ENCODE measurements at places on chromosomes 2 and 18.

DNA sequence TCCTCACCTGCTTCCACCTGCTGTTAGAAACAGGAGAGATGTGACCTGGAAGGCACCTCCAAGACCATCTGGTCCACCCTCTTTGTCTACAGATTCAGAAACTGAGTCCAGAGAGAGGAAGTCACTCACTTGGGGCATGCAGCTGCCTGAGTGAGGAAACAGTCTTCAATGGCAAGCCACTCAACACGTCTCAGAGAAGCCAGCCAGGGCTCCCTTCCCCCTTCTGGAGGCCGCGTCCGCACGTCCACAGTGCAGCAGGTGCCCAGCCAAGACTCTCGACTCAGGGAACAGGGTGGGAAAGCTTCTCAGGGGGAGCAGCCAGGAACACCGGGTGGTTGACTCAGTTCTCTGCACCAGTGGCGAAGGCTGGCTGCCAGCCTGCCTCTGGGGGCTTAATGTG is 201.7 kb downstream of the BCL11A start:
- DNase-seq = no peak

DNA sequence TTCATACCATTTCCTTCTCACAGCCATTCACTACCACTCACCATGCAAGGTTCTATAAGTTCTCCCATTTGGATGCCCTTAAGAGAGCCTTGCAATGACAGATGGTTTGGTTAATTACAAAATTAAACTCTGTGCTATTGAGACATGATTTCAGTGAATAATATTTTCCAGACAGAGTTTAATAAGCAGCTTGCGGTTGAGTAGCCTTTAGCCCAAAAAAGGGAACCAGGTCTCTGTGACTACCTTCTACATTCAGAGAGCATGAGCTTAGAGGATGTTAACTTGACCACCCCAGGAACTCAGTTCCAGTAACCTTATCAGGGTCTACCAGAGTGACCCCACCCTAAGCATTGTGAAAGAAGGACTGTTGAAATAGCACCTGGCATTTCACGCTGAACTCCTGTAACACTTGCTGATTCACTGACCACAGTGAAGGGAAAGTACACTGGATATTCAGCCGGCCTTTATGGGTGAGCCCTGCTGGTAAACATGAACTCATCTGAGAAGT is 1173.1 kb upstream of the ZEB2 start:
- no peak for DNase-seq

GRCh38 chr2:61688369-61689334 is 150.5 kb upstream of the XPO1 start:
- DNase-seq = no peak

DNA sequence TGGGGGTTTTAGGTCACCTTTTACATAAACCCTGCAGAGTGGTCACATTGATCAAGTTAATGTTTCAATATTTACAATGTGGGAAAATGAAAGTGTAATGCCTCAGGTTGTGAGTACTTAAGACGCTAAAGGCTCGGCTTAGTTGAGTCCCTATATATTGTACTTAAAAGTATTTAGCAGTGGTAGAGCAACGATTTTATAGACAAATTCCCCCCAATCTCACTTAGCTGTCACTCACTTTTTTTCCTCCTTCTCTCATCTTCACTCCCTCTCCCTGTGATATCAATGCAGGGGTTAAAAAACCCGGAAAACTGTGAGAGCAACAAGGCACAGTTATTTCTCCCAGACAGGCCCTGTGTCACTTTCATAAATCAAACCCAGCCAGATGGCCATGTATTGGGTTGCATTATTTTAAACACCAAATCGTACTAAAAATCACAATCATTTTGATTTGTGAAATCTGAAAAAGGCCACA is 5.4 kb downstream of the POU3F3 start:
- DNase-seq = no peak

- peak; percentile 52 for DNase-seq
Measured at GRCh38 chr2:227415538-227416424, 28.0 kb upstream of the SCYGR1 start.

- no peak for DNase-seq
Measured at GRCh38 chr2:176466918-176467452, 197.7 kb downstream of the MTX2 start.

GRCh38 chr2:201024518-201024917 is 47.0 kb downstream of the HYCC2 start:
- DNase-seq = no peak

DNA sequence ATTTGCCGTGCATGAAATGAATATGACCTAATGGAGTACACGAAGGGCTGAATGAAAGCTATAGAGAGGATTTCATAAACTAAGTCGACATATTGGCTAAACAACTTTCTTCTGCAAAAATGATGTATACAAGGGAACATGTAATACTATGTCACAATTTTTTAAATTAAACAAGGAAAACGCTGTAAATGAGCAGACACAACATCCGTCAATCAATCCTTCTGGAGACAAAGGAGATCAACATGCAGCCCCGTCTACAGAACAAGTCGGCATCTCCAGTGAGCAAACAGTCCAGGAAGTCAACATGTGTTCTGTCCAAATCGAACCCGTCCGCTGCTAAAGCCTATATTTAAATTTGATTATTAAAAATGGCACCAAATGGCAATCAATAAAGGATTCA is 180.8 kb downstream of the TCF4 start:
- no peak for DNase-seq

DNA sequence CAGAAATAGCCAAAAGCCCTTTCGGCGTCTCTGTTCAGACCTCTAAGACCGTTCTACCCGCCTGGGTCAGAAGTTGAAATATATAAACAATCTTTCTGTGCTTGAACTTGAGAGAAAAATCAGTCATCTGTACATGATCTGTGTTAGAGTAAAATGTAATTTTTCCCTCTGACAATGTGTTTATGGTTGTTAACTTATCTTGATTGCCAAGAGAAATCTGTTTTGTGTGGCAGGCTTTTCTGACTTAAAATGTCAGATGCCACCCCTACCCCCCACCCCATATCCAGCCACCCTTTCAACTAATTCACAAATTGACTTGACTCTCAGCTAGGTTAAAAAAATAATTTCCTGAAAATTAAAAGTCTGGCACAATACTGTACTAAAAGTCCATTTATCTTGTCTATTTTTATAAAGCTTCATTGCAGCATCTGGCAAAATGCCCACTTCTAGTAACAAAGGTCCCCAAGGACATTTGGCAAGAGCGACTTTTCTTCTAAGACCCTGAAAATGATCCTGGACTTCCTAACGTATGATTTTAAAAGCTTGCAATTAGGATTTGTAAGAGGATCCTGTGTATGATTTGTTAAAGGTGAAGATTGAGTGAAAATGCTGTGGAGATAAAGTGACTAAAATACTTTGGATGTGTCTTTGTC is 304.2 kb downstream of the EPHA4 start:
- no peak for DNase-seq

DNA sequence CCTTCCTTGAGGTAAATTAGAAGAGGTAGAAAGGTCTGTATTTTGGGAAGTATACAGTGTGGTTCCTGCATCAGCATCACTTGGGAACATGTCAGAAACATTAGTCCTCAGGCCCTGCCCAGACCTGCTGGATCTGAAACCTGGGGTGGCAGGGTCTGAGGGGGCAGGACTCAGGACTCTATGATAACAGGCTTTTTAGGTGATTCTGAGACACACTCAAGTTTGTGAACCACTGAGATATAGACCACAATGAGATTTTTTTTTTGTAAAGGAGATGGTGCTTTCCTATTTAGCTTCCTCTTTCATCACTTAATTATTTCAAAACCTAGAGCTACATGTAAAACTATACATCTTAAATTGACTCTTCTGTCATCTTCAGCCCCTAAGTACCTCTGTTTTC is 262.7 kb upstream of the SPOPL start:
- no peak for DNase-seq

- no peak for DNase-seq
Measured at GRCh38 chr18:36977121-36977520, 148.2 kb downstream of the KIAA1328 start.

DNA sequence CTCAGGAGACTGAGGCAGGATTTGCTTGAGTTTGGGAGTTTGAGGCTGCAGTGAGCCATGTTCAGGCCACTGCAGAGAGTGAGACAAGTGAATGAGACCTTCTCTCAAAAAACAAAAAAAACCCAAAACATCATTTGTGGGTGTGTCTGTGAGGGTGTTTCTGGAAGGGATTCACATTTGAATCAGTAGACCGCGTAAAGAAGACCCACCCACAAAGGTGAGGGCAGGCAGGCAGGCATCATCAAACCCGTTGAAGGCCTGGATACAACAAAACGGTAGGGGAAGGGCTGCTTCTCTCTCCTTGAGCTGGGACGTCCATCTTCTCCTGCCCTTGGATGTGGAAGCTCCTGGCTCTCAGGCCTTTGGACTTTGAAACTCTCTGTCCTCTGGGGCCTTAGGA is 25.4 kb downstream of the CDKL4 start:
- DNase-seq = no peak

DNA sequence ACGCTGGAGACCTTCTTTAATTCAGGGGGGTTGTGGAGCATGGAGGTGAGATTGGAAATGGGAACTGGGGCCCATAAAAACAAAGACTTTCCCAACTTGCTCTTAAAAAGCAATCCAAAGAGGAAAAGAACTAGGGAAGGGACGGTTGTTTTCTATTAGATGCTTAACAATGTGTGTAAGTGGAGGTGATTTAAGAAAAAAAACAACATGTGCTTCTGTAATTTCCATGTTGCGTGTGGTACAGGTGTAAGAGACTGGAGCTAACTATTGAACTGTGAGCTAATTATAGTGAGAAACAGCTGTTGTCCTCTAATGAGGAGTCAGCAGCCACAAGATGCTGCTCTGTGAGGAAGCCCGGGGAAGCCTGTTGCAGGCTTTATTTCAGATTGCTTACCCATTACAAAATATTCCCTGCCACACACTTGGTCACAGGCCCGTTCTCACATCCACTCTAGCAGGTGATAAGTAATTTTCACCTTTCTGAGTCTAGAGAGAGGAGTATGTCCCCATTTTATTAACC is 280.6 kb upstream of the PARD3B start:
- no peak for DNase-seq

DNA sequence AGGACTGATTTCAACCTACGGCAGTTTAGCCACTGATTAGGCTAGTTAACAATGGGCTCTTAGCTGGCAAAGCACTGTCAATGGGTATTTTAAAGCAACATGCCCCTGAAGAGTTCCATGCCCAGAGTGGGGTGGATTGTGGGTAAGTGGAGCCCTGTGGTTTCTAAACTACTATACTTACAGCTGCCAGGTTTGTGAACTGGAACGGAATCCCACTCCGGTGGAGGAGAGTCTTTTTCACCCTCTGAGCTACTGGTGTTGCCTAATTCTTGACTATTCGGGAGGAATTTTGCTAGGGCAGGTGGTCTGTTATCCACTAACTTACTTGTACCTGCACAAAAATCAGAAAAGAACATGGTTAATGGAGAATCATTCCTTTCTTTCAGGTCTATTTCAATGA is 52.6 kb downstream of the ZAP70 start:
- no peak for DNase-seq

GRCh38 chr2:60148716-60149115 is 404.7 kb downstream of the BCL11A start:
- no peak for DNase-seq

DNA sequence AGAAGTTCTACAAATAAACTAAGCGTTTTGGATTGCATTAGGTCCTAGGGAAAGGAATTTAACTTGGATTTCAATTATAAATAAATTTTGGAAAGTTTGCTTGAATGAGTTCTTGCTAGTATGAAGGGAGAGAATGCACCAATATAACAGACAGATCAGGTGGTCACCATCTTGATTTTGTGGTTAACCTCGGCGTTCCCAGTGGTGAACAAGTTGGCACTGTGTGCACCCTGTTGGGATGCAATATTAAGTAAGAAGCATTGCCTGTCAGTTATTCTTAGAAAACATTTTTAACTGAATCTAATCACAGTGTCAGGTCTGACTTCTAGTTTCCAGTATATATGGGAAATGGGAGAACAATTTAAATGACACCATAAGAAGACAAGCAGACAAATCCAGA is 673.4 kb downstream of the SLC4A3 start:
- no peak for DNase-seq

DNA sequence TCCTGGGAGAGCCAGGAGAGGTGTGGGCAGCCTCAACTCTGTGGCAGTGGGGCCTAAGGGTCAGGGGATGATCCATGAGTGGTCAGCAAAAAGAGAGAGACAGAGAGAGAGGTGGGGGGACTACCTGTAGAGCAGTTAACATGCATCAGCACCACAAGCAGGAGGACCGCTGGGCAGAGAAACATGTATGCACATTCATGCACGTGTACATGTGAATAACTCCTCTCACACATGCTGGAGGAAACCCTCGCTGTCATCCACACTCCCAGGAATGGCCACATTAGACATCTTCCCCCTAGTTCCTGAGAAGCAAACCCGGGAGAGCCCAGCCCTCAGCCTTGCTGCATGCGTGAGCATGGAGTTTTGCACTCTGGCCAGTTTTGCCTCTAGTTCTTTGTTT is 166.1 kb downstream of the SMAD7 start:
- no peak for DNase-seq

GRCh38 chr2:101763496-101764333 is 66.2 kb downstream of the MAP4K4 start:
- DNase-seq = no peak

DNA sequence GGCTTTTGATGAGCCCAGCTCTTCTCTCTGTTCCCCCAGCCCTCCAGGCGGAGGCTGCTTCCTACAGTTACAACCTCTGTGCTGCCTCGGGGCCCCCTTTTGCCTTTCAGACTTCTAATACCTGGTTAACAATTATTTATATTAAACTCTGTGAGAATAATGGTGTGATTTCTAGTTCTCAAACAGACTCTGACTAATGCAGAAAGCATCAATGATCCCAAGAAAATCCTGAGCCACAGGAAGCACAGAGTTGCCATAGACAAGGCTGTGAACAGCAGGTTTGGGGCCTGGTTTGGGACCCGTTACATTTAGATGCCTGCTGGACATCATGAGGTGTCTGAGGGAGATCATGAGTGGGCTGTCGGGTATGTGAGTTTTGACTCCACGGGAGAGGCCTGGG is 37.4 kb upstream of the MYO3B start:
- no peak for DNase-seq

DNA sequence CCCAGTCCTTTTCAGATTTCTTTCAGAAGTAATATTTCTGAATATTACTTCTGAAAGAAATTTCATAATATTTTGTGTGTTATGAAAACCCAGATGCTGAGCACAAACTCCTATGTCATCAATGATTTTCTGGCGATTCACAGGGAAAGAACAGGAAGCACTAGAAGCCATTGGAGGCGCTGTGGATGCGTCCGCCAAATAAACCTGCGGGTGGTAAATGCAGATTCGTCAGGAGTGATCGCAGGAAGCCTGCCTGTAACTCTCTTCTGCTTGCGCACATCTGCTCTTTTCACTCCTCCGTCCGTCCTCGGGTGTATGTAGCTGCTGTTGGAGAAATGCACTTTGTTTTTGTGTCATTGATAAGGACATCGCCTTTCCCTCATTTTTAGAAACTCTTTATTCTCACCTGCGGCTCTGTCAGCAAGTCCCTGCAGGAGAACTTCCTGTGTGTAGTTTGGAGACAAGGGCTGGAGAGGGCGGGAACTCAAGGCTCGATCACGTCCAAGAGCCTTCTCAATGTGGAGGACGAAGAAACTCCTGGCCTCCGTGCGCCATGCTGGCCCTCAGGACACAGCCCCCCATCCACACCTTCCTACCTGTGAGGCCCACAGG is 483.8 kb downstream of the GALR1 start:
- DNase-seq = no peak

- DNase-seq = peak; percentile 11
Measured at GRCh38 chr2:158688721-158689120, 106.4 kb upstream of the DAPL1 start.
